ENCODE measurements at places on chromosomes 6 and 20.

- no peak for DNase-seq
These were observed 143.3 kb upstream of the MAP3K7 start for GRCh38 chr6:90730151-90730673.

GRCh38 chr20:61193164-61193563 is 58.9 kb upstream of the CDH4 start:
- DNase-seq: no peak

- no peak for DNase-seq
These were observed 127.4 kb downstream of the CD24 start for GRCh38 chr6:106847116-106847515.

DNA sequence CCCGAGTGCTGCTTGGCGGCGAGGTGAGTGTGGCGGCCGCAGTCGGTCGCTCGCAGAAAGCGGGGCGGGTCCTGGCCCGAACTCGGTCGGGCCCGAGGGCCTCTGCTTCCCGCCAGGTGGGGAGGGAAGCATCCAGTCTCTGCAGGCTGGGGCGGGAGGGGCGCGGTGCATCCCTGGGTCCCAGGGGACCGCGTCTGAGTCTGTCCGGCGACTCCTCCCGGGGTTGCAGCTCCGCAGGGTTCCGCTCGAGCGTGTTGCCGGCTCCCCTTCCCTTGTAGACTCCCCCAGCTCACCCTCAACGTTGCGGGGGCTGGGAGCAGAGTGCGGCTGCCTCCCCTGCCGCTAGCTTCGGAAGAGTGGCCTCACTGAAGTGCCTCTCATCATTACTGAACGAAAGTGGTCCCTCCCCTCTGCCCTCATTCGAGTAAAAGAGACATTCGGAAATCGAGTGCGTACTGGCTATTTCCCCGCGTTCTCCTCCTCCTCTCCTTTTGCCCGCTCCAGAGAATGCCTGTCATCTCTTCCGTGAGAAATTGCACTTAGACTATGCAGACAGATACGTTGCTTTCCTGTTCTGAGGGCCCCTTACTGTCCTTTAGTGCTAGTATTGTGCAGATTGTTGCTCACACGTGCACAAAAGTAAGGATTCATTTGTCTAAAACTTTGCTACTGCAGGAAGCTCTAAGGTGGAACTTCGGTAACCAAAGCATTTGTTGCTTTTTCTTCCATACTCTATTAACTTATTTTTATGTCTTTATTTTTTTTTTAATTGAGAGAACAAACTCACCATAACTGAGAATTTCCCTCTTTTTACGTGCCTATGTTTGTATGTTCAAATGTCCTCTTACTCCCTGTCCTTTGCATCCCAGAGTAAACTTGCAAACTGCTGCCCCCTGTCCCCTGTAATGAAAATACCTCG is 751 bp downstream of the MAP3K4 start:
- no peak for DNase-seq

- DNase-seq: no peak
These were observed 58.1 kb downstream of the UBE2V1 start for GRCh38 chr20:50054626-50055511.

DNA sequence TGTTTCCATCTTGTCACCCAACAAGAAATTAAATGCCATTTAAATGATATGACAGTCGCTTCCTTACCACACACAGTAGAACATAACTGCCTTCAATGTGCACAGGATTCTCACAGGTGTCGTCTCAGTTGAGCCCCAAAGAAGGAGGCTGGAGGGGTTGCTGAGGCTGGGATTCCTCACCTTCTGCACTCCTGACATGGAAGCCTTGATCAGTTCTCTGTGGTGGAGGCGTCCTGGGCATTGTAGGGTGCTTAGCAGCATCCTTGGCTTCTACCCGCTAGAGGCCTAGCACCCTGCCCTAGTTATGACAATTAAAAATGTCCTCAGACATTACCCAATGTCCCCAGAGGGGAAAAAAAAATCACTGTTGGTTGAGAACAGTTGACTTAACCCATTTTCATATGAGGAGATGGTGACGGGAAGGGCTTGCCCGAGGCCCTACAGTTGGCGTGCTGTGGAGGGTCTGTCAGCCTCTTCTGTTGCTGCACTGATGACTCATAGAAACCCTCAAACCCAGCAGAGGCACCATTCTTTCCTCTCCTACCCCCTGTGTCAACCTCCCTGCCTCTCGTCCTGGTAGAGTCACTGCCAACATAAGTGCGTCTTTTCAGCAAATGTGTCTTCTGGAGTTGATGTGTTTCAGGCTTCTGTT is 19.3 kb upstream of the ZNF831 start:
- no peak for DNase-seq

Measured in iPS DF 6.9 (cell line).